Activated naive CD4-positive, alpha-beta T cell (primary cell): ENCODE measurements at places on chromosomes 6 and 20.

GRCh38 chr6:139355172-139355571 lies 19.3 kb downstream of the CITED2 start:
- DNase-seq = no peak

- no peak for DNase-seq
These were observed 53.6 kb downstream of the CDH26 start for GRCh38 chr20:60011512-60012507.

- DNase-seq = no peak
These were observed 48.4 kb downstream of the MAP3K7 start for GRCh38 chr6:90538278-90539046.

- DNase-seq = no peak
These were observed 25.8 kb downstream of the ESF1 start for GRCh38 chr20:13758884-13759283.

DNA sequence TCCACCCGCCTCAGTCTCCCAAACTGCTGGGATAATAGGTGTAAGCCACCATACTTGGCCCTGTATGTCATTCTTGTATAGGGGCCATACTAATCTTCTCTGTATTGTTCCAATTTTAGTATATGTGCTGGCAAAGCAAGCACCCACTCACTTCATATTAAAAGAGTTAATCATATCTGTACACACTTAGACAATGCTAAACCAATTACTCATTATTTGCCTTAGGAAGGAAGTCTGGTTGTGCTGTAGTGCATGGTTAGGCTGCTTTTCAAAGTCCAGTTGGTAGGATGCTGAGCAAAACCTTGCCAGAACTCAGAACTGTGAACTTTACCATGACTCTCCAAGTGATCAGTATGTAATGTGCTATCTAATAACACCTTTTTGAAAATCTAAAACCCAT lies 88.6 kb downstream of the LIN28B start:
- DNase-seq = no peak

GRCh38 chr6:12457094-12457493 lies 166.9 kb downstream of the EDN1 start:
- DNase-seq = no peak

- peak; percentile 58 for DNase-seq
These were observed 1.1 kb upstream of the JARID2 start for GRCh38 chr6:15244620-15245360.

- no peak for DNase-seq
These were observed 67.9 kb downstream of the EZR start for GRCh38 chr6:158751224-158751623.

- DNase-seq = no peak
These were observed 91.3 kb upstream of the EYA2 start for GRCh38 chr20:46803123-46804020.

DNA sequence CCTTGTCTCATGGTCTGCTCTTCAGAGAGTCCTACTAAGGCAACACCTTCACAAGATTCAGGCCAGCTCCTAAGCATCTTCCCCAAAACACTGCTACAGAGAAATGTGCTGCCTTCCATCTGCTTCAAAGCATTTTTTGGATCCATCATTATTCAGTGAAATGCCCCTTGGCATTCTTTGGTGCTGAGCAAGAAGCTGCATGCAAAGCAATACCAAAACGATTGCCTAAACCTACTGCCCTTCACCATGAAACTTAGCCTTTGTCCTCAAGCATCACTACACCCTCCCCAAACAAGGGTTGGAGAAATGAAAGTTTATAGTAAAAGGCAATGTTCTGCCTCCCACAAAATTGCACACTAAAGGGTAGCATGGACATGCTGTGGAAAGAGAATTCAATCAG lies 93.5 kb downstream of the SNAP25 start:
- no peak for DNase-seq

- DNase-seq = no peak
These were observed 86.7 kb upstream of the F13A1 start for GRCh38 chr6:6407071-6407741.

DNA sequence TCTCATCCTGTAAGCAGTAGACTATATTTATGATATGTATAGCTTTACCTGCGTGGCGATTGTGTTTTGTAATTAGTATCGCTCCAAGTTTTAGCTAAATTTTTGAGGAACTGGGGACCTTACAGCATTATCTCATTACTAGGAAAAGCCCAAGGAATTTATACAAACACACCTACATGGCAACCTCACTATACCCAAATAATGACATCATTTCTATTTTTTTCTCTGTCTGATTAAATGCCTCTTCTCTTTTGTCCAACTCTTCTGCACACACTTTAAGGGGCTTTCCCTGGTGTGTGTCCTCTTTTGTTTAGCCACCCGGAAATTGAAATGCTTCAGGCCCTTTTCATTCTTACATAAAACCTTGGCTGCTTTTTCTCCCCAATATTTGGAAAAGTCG lies 82.9 kb upstream of the EXOC2 start:
- DNase-seq = no peak

GRCh38 chr20:63896264-63897105 lies 1.6 kb downstream of the DNAJC5 start:
- no peak for DNase-seq

DNA sequence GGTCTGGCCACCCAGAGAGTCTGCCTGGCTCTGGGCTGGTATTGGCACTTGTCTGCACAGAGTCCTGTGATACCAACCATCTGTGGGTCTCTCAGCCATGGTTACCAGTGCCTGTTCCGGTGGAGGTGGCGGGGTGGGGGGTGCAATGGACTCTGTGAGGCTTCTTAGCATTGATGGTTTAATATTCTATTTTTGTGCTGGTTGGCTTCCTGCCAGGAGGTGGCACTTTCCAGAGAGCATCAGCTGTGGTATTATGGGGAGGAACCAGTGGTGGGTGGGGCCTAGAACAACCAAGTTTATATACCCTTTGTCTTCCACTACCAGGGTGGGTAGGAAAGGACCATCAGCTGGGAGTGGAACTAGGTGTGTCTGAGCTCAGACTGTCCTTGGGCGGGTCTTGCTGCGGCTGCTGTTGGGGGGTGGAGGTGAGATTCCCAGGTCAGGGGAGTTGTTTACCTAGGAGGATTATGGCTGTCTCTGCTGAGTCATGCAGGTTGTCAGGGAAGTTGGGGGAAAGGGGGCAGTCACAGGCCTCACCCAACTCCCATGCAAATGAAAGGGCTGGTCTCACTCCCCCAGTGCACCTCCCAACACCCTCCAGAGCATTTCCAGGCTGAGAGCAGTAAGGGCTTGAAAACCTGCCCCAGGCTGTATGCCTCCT lies 117.5 kb downstream of the FLRT3 start:
- DNase-seq = no peak

DNA sequence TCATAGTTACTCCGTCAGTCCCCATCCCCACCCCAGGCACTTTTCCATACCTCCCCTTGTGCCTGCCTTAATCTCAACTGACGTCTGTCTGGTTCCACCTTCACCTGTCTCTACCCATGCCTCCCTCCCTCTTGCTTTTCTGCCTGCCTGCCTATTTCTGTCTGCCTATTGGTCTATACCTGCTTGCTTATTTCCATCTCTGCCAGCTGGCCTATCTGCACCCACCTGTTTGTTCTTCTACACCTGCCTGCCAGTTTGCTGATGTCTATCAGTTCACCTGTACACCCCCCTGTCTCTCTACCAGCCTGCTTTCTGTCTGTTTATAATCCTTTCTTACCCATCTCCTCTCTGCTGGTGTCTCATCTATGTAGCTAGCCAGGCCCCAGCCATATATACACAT lies 87.5 kb downstream of the RALGAPA2 start:
- no peak for DNase-seq

DNA sequence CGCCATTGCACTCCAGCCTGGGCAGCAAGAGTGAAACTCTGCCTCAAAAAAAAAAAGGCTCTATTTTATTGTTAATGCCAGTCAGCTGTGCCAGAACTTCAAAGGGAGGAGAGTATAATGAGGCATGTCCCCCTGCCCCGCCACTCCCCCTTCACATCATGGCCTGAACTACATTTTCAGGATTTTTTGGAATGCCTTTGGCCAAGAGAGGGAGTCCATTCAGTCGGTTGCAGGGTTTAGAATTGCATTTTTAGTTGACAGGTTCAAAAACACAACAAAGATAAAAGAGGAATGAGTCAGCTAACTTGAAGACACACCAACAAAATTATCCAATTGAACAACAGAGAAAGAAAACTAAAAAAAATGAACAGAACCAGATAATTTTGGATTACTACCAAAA lies 59.1 kb downstream of the CEP43 start:
- DNase-seq = no peak

DNA sequence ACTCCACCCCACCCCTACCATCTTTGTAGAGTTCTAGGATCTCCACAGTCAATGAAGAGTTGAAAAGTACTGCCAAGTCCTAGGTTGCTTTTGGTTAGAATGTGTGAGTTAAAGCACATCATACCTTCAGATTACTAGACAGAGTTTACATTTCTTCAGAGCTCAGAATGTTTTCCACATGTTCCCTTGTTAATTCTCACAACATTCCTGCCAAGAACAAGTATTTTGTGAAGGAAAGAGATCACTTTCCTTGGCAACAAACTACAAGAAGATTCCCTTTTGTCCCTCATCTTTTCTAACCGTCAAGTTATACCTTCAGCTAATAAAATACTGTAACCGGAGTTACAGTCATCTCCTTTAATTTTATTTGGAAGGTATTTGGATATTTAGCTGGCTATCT lies 266.8 kb downstream of the ZFAND3 start:
- DNase-seq = no peak

- DNase-seq = no peak
These were observed 11.1 kb upstream of the HLA-DQB2 start for GRCh38 chr6:32774426-32774825.

- no peak for DNase-seq
These were observed 16.8 kb downstream of the IL17F start for GRCh38 chr6:52227495-52227894.

GRCh38 chr6:37624606-37625574 lies 72.8 kb downstream of the MDGA1 start:
- DNase-seq = no peak

DNA sequence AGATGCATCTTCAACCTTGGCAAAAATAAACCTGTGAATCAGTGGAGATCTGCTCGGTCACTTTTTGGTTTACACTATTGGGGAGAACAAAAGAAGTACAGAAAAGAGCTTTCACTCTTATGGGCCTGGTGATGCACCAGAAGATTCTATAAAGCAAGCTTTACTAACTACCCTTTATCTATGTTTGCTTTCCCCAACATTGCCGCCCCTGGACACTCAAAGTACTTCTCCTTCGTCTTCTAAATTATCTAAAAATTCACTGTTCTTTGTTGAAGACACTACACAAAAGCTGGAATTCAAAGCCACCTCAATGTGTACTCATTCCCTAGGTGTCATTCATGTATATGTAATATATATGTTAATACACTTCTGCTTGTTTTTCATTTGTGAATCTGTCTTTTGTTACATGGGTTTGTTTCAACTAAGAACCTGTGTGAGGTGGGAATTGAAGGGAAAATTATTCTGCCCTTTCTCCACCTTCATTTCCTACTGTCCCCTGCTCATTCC lies 97.9 kb upstream of the BTN3A2 start:
- no peak for DNase-seq

- no peak for DNase-seq
These were observed 6.9 kb downstream of the POLH start for GRCh38 chr6:43582911-43583310.

- no peak for DNase-seq
These were observed 75.7 kb upstream of the SLC22A16 start for GRCh38 chr6:110552076-110552475.

DNA sequence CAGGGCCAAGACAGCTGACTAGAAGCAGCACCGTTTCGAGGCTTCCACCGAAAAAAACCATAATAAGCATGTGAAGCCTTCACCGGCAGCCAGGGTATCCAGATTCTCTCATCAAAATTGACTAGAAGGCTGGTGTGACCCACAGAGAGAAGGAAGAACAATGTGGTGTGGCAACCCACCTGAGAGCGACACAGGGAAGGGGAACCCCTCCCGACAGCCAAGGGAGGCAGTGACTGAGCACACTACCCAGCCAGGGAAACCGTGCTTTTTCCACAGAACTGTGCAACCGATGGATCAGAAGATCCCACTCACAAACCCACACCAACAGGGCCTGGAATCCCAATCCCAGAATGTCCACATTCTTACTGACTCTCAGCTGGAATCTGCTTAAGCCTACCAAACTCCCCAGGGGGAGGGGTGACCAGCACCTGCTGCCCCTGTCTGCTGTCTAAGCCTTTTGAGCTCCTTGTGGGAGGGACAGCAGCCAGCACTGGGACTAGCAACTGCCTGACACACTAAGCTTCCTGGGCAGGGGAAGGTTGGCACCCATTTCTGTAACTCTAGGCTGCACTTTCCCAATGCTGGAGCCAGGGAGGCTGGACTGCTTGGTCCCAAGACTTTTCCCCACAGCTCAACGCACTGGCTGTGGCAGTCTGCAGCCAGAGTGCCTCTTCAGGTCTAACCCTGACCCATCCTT lies 231.9 kb upstream of the FAM83B start:
- DNase-seq = no peak

GRCh38 chr6:149941583-149942460 lies at the start of gene ULBP2:
TSS of gene ULBP2 (plus strand) at chr6:149942014. CDS start at chr6:149942073, 59 bp downstream.
- peak; percentile 60 for DNase-seq

- DNase-seq = no peak
These were observed 517.8 kb downstream of the PKHD1 start for GRCh38 chr6:51569594-51569993.

DNA sequence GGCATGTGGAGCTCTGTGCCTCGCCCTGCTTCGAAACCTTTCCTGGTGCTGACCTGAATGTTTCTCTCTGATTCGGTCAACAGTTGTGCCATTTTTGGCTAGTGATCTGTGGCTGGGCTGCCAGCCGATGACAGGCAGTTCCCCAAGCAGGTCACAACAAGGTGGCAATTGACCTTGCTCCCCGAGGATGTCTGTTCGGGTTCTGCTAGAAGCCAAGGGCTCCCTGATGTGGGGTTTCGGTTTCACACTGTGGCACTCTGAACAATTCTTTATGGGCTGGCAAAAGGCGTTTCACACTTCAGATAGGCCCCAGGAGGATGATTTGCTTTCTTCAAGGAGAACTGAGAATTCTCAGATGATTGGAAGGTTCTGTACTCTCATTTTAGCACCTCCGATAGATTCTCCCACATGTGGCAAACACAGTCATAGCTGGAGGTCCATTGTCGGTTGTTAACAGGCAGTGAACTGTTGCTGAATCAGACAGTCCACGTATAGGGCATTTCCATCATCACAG lies 135.6 kb downstream of the SLC24A3 start:
- no peak for DNase-seq

GRCh38 chr20:23666698-23667097 lies 22.1 kb downstream of the CST4 start:
- DNase-seq = no peak

- no peak for DNase-seq
These were observed 153.9 kb downstream of the TAF4 start for GRCh38 chr20:61911824-61912223.

DNA sequence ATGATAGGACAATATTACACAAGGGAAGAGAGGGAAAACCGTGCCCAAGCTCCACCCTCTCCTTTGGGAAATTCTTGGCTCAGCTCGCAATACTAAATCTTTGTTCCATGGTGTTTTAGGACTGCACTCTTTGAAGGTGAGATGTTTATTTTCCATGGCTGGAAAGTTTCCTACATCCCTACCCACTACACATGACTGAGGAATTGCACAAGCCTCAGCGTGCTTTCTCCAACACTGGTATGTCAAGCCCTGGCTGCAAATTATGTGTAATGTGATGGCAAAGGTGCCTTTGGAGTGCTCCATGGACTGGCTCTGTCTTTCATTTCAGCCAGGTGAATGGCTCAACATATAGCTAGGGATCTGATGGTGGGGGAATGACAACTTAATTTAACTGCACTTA lies 134.3 kb downstream of the ISM1 start:
- DNase-seq = no peak
